ENCODE measurements at places on chromosomes 7 and 10.
A peak's percentile ranks its signal among the peaks of the same experiment; 100 is the strongest.

- no peak for DNase-seq
Measured at GRCh38 chr10:75430000-75430763, 1.2 kb upstream of the LRMDA start.

DNA sequence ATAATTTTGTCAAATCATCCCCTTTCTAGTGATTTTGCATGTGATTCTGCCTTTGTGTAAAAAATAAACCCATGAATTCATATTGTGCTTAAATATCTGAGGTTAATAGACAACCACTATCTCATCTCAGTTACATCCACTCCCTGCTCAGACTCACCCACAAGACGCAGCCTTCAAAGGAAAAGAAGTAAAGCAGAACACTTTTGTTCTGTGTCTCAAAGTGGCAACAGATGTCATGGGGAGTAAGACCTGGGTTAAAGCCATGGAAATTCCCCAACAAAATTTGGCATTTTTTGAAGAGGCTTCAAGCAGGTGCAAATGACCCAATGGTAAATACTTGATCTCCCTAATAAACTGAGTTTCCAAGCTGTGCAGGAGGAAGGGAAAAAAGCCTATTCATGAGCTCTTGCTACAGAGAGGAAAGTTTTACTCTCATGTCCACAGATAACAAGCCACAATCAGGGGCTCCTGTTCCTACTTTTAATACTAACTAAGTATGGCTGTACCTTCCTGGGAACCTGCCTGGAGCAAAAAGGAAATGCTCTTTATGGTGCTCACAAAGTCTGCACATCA, 4.7 kb downstream of the CYP3A7 start:
- DNase-seq, result no peak

DNA sequence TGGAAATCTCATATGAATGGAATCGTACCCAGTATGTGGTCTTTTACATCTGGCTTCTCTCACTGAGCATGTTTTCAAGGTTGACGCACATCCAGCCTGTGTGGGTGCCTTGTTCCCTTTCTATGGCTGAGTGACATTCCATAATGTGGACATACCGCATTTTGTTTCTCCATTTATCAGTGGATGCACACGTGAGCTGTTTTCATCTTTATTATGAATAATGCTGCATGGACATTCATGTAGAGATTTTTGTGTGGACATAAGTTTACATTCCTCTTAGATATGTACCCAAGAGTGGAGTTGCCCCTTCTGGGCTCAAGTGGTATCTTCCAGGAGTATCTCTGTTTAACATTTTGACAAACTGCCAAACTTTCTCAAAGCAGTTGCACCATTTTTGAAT, 1.3 kb upstream of the SCART1 start:
- no peak for DNase-seq

GRCh38 chr7:26670290-26670689, 194.1 kb downstream of the SKAP2 start:
- no peak for DNase-seq

GRCh38 chr7:129341816-129342806, 92.1 kb upstream of the STRIP2 start:
- DNase-seq, result no peak

GRCh38 chr10:122481296-122482056, 20.1 kb downstream of the HTRA1 start:
- no peak for DNase-seq

GRCh38 chr10:7260912-7261311, 149.9 kb downstream of the SFMBT2 start:
- DNase-seq, result no peak

GRCh38 chr7:158000160-158000559, 587.5 kb downstream of the PTPRN2 start:
- DNase-seq, result no peak

DNA sequence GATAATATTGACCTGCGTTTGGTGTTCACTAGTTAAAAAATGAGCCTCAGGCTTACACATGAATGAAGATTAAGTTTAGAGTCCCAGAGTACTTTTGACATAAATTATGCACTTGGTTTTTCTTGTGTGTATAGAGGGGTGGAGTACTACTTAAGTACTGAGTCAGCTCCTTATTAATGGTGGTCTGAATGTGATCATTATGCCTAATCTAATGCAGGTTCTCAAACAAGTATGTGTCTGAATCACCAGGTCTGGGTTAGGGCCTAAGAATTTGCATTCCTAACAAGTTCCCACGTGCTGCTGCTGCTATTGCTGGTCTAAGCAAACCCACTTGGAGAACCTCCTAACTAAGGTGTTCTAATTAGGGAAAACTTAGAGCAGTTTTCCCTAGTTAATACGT, 30.7 kb upstream of the STOX1 start:
- peak; percentile 35 for DNase-seq

DNA sequence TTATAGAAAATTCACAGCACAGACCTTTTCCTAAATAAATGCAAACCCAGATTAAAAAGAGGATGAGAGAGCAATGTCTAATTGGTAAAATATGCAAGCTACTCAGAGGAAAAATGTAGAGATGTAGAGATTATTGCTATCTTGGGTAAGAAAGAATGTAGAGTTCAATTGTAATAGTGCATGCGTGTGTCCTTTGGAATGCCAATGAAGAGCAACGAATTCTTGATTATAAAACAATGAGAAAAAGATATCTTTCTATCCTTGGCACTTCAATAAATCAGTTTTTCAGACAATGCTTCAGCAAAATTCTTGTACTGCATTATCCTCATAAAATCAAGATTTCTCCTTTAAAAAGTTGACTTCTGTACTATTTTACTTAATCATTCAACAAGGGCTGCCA, 50.9 kb downstream of the SEMA3D start:
- peak; percentile 59 for DNase-seq

- no peak for DNase-seq
Measured at GRCh38 chr7:109226699-109227098, 657.0 kb downstream of the DNAJB9 start.

GRCh38 chr10:114239117-114239993, at the start of gene VWA2:
VWA2 (plus strand) TSS chr10:114239254; CDS start chr10:114248714, 9,460 bp downstream.
- DNase-seq, result no peak

- DNase-seq, result peak; percentile 29
Measured at GRCh38 chr10:73773152-73773879, 8.5 kb upstream of the CHCHD1 start.

DNA sequence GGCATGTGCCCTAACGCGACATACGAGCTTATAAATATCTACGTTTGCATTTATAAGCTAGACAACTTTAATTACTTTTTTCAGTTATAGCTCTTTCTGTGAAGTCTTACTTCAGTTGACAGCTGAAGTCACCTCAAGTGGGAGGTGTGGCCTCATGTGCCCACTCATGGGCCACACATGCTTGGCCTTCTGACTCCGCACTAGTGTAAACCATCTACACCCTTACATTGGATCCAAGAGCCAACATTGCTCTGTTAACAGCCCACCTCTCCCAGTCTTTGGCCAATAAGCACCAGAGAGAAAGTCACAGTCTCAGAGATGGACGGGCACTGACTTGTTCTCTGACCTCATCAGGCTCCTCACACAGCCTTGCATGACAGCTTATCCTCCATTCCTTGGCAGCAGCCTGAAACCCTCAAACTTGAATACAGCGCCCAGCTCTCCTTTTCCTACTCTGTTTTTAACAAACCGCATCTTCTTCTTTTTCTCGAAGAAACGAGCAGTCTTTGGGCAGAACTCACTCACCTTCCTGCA, 70.9 kb upstream of the AMPH start:
- no peak for DNase-seq

DNA sequence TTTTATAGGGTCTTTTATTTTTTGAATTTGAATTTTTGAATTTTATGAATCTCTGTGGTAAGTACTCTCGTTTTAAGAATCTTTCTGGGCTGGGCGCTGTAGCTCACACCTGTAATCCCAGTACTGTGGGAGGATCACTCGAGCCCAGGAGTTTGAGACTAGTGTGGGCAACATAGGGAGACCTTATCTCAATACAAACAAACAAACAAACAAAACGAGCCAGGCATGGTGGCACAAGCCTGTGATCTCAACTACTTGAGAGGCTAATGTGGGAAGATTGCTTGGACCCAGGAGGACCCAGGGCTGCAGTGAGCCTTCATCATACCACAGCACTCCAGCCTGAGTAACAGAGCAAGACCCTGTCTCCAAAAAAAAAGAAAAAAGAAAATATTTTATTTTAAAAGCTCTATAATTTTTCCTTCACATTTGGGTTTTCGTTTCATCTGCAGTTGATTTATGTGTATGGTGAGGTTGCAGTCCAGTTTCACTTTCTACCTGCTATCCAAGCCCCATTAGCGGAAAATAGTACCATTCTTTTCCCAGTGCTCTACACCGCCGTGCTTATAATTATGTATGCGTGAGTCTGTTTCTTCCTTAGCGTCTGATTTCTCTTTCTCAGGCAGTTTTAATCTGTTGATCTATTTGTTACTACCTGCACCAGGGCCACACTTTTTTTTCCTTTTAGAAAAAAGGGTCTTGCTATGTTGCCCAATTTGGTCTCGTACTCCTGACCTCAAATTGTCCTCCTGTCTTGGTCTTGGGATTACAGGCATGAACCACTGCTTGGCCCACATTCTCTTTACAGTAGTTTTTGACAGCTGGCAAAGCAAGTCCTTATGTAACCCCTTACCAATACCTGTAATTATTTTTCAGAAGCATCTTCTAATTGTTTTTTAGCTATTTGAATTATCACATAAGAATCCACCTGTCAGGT, 21.7 kb downstream of the TRIM24 start:
- no peak for DNase-seq

DNA sequence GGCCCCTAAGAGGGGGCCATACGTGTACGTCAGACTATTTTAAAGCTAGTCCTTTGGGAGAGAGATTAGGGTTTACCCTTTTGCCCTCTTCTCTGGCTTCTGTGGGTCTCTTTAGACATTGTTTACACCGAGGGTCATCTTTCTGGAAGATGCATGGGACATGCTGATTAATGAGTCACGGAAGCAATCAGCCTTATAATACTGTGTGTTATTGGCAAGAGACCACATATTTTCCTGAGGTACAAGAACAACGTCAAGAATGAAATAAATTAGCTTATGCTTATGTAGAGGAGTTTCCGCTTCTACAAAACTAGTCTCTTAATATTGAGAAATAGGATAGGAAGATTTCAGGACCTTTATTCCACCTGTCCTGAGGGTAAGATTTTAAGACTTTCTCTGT, 327.7 kb downstream of the BBS9 start:
- no peak for DNase-seq

DNA sequence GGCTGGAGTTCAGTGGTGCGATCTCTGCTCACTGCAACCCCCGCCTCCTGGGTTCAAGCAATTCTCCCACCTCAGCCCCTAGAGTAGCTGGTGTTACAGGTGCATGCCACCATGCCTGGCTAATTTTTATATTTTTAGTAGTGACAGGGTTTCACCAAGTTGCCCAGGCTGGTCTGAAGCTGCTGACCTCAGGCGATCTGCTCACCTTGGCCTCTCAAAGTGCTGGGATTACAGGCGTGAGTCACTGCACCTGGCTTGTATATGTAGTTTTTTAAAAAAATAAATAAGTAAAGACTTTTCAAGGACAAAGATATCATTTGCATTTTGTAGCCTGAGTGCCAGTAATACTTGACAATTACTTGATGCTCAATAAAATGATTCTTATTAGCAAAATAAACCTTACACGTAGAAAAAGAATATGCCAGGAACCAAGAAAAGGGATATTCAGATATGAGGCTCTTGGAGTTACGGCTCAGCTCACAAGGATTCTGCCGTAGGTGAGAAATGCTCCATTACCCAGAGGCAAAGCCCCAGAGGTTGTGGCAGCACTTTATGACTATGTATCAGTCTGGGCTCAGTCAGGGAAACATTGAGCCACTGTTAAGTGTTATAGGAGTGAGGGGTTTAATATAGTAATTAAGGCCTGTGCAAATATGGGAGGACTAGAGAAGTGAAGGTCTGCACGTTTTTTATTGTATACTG, 98.5 kb downstream of the TPST1 start:
- no peak for DNase-seq

- no peak for DNase-seq
Measured at GRCh38 chr10:47301833-47302232, 1.8 kb downstream of the GDF10 start.

DNA sequence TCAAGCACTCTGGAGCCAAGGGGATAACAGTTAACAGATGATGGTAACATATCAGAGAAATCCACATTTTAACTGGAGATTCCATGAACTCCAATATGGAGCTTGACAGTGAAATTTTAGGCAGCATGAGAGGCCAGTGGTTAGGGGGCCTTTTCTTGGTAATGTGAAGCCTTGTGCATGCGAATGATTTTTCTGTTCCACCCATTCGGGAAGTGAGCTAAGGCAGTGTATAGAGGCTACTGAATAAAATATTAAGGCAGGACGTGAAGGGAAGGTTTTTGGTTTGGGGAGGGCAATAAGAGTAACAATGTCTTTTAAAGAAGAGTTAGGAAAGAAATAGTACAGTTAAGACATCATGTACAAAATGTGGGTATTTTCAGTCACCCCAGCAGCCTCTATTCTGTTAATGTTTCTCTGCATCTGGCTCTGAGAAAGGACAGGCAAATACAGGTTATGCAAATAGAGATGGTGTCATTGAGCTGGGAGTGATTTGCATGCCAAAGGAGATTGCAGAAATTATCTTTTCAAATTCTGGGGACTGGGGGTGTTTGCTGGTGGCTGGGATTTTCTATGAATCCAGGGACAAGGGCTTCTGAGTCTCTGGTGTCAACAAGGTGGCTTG, 6.8 kb upstream of the TAS2R60 start:
- DNase-seq, result no peak

- peak; percentile 94 for DNase-seq
Measured at GRCh38 chr7:74417419-74417971, 36.2 kb upstream of the GTF2IRD1 start.

DNA sequence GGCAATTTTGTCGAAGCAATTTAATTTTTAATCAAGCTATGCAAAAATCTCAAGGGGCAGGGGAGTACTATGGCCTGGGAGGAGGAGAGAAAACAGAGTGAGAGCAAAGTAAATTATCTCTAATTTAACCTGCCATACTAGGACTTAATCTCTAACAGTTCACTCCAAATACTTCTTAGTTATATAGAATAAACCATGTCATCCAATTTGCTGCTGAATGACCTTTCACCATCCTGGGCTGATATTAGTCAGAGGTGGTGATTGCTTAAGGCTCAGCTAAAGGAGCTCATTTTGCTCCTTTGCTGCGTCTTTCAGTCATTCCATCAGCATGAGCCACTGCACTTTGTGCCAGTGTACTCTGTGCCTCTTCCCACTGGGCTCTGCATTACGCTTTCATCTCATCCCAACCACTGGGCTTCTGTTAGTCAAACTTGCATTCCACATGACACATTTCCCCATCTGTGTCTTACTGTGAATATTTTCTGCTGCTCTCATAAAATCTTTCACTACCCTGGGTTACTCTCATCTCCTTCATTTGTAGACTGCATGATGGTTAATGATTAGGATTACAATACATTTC, 84.3 kb downstream of the CD36 start:
- peak; percentile 82 for DNase-seq

DNA sequence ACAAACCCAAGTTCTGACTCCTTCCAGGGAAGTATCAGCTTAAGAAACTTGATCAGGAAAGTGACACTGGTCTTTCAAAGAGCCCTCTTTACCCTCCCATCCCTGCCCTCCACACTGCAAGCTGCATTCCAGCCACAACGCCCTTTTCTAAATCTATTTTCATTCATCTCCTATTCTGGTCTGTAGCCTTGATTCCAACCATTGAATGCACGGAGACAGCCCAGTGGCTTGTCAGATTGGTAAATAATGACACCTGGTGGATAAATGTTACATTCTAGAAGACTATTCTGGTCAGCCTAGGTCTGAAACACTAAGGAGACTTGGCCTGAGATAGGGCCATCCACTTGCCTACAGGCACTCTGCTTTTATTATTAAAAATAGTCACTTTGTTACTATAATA, 20.9 kb downstream of the MORN4 start:
- peak; percentile 71 for DNase-seq

All from GM03348 (cell line).